ENCODE measurements at places on chromosomes 2 and 18.

- DNase-seq = peak; percentile 21
Measured at GRCh38 chr18:31741097-31741735, 19.5 kb downstream of the SLC25A52 start.

GRCh38 chr2:203327582-203327900, 653 bp upstream of the ABI2 start:
- DNase-seq = no peak

DNA sequence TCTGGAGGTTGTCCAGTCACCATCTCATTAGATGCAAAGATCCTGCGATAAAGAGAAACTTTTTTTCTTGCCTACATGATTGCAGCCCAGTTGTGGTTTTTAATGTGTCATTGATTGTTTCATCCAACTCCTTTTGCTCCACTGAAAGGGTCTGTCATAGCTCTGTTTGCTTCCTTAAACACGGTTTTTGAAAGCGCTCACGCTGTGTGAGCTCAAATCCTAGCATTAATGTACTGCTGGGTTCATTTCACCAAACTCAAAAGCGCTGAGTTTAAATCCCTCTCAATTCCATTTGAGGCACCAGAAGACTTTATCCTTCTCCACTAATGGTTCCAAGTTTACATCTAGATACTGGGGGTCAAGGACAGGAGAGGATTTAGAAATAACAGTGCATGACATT, 53.6 kb downstream of the CDK15 start:
- no peak for DNase-seq

DNA sequence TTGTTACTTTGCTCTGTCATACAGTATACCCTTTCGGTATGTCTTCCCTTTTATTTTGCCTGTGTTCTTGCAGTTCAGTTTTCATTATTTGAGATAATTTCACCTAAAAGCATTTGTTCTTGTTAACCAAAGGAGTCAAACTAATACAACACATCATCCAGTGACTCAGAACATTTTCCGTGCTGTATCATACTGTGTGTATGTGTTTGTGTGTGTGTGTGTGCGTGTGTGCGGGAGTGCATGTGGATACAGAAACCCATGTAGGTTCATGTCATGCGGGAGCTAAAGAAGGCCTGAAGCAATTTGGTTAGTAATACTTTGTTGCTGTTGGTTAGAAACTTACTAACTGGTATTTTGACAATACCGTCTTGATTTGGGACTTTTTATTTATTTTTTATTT, 60.0 kb downstream of the CEP192 start:
- DNase-seq = no peak

GRCh38 chr18:48808476-48808875, 142.3 kb downstream of the SMAD7 start:
- no peak for DNase-seq

GRCh38 chr2:139946690-139947089, 1166.5 kb upstream of the NXPH2 start:
- no peak for DNase-seq

DNA sequence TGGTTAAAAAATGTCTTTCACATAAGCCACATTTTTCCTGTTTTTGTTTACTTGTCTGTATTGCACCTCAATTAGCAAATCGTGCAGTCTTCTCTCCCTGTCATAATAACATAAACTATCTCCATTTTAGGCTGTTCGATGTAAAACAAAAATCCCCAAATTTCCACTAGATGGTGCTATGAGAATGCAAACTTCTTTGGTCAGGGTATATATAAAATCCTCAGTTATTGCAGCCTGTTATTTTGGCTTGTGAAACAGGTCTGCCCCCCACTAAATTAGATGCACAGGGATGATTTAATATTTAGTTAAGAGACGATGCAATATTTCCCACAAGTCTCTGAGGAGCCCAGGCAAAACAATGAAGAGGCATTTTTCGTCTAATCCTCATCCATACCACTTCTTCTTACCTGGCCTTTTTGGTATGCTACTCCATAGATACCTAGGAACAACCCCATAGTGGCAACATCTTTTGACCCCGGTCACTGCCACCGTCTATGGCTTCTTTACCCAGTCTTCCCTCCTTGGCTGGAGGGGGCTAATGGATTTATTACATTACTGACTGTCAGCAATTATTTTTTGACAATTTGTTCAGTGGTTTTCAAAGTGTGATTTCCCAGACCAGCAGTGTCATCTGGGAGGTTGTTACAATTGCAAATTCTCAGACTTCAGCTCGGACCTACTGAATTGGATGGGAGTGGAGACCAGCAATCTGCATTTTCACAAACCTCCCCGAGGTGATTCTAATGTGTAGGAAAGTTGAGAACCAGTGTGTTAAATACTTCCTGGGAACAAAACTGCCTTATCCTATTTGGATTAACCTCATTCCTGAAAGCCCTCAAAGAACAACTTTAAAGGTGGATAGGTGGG, 117.4 kb upstream of the CWC22 start:
- DNase-seq = no peak

GRCh38 chr2:128626760-128627511, 308.3 kb upstream of the HS6ST1 start:
- DNase-seq = no peak

DNA sequence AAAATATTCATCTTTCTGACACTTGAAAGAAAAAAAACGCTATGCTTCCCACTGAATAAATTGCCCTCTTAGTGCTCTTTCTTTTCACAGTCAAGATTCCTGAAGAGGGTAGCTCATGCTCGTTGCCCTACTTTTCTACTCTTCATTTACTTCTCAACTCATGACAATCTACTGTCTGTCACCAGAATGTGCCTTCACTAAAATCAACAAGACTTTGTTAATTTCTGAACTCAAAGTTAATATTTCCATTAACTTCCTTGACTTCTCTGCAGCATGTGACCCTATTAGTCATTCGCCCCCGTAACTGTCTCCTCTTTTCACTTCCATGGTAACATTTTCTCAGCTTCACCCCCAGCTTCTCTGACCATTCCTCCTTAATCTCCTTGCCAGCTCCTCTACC, 98.9 kb upstream of the MAPRE2 start:
- DNase-seq = no peak

GRCh38 chr2:181454686-181455450, 2.3 kb upstream of the ITGA4 start:
- DNase-seq = no peak

DNA sequence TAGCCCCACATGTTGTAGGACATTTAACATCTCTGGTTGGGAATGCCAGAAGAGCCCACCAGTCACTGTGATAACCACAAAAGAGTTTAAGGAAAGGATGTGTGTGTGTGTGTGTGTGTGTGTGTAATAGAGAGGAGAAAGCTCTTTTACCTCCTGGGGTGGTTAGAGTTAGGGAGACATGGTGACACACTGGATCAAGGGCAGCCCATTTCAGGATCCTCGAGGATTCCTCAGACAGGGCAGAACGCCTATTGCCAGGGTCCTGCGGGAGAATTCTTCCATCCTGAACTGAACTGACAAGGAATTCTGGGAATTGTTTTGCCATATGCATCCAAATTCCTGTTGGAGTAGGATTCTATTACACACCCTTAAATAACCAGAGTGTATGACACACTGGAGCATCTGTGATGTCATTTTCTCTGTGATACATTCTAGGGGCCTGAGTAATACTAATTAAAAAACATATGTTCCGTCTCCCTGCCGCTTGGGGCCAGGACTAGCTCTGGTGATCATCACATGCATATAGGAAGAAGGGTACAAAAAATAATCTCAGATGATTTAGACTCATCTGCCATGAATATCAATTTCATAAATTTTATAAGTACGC, 156.4 kb upstream of the MMADHC start:
- no peak for DNase-seq

- no peak for DNase-seq
Measured at GRCh38 chr2:62040926-62041325, 135.5 kb downstream of the COMMD1 start.

- DNase-seq = no peak
Measured at GRCh38 chr18:66647671-66648070, 43.8 kb upstream of the CDH19 start.

GRCh38 chr2:42169874-42170521, 845 bp downstream of the EML4 start:
- DNase-seq = no peak

DNA sequence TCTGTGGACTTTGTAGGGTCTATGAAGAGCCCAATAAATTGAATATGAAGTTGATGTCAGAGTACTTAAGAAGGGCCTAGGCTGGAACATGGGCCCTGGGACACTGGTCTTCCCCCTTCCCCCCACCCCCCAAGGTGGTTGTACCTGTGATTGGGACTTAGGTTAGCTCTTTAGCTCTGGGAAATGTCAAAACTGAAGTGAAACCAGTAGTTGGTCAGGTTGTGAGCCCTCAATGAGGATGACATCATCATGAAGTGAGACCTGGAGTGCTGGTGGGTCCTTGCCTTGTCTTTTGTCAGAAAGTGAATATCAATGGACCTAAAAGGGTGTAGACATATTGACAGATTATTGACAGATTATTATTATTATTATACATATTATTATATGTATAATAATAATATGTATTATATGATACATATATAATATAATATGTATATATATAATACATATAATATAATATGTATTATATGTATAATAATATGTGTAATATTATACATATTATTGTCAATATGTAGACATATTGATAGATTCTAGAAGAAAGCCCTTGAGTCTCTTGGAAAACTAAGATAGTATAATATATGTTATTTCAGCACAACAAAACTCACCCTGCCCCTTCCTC, 5.4 kb downstream of the MARS2 start:
- no peak for DNase-seq

DNA sequence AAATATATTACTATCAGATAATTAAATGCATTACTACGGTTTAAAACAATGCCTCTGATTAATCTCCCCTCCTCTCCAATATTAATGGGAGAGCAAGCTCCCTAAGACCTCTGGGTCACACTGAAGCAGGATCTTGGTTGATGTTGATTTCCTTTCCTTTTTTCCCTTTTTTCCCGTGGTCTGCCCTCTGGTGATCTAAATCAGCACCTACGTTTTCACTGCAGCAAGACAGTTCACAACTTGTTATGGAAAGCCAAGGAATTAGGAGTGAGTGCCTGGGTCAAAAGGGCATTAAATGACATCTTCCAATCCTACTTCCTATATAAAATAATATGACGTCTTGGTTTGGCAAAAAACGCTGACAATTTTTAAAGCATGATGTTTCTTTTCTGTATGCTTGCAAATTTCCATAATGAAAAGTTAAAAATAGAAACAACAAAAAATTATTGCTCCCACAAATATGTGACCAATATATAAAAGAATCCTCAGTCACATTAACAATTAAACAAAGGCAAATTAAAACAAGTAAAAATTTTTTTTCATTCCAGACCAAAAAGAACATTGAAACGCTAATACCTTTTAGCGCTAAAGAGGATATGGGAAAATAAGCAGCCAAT, 7.9 kb upstream of the CFAP36 start:
- no peak for DNase-seq

All from stimulated activated CD8-positive, alpha-beta memory T cell treated with anti-CD3 and anti-CD28 coated beads, Interleukin-4, amount 100 ng/mL, for 1 hour (primary cell).